D721Med (cell line): ENCODE measurements at places on chromosomes 11 and 22.

GRCh38 chr11:4027746-4028145 is 66.9 kb upstream of the RRM1 start:
- no peak for DNase-seq

DNA sequence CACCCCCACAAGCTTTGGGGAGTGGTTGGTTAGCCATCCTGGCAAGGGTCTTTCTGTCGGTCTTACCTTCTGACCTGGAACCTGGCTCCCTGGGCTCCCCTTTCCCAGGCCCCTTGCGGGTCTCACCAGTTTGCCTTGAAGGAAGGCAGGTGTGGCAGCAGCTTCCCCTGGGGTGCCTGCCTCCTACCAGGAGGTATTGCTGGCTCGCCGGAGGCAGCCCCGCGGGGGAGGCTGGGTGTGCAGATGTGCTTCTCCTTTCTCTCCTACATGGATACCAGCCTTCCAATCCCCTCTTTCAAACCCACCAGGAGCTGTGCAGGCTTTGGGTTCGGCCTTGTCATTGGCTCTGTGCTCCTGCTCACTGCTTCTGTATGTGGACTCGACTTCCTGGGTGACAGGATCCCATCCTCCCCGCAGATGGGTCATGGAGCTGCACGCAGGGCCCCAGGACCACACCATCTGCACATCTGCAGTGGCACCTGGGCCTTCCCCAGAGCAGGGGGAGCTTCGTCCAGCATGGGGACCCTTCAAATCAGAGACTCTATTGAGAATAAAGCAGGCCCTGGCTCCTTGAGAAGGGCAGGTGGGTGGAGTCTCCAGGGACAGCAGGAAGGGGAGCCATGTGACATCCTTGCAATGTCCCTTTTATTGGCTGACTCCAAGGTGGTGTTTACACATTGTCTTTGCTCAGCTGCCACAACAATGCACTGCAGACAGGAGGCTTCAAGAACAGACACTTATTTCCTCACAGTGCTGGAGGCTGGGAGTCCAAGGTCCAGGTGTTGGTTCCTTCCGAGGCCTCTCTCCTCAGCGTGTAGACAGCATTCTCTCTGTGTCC is 592.0 kb downstream of the BRD1 start:
- no peak for DNase-seq

- DNase-seq: no peak
These were observed 2.2 kb downstream of the PLEKHB1 start for GRCh38 chr11:73648571-73649046.

DNA sequence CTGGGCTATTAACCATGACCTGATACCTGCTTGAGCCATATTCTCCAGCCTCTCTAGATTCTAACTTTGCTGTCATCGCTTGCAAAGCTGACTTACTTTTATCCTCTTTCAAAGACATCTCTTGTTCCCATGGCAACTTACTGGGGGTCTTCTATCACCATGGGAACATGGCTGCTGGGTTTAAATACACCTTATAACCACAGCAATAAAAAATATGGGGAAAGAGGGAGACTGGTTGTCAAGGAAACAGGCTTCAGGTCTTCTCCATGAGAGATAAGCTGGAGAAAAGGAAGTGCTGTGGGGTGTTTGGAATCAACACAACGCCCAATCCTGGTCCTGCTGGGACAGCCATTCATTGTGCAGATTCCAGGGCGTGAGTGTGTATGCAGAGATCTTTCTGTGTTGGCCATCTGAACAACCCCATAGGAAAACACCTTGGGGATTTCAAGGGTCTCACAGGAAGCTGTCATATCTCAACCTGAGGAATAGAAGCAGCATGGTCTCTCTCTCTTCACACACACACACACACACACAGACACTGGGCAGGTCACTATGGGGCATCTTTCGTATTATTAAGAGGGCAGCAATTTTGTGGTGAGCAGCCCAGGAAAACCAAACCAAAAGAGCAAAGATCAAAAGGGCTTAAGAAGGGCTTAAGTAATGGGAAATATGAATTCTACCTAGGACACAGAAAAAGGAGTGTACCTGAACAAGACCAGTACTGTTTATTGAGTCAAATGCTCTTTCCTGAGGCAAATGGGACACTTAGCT is 344.7 kb upstream of the NCAM1 start:
- no peak for DNase-seq

DNA sequence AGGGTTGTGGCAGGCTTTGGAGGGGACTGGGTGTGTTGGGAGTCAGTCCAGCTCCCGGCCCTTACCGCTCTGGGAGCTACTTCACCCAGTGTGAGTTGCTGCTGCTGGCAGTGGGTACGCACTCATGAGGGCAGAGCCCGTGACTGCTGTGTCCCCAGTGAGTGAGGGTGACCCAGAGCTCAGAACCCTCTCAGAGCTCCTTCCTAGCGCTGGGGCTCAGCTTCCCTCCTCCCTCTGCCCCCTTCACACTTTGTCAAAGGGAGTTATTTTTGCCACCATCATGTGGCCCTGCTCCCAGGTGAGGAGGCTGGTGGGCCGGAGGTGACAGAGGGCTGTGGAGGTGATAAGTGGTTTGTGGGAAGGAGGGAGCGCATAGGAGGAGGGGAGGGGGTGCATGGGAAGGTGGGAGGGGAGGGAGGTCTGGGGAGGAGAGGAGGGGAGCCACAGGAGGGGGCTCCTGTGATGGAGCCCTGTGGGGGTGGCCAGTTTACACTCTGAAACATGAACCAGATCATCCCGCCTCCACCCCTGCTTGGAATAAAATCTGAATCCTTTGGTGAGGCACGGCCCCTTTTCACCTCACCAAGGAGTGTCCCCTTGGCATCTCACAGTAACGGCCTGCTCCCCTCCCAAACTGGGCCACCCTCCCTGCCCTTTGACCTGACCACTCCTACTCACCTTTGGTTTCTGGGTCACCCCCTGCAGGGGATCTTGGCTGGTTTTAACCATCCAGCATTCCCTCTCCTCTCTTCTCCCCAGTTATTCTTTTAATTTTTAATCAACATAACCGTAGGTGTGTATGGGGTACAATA is 9.9 kb downstream of the NDUFV1 start:
- DNase-seq: no peak

- DNase-seq: no peak
These were observed 254.6 kb upstream of the LRRC4C start for GRCh38 chr11:41714101-41714500.

GRCh38 chr11:93089474-93090102 is 108.2 kb downstream of the SLC36A4 start:
- DNase-seq: no peak

DNA sequence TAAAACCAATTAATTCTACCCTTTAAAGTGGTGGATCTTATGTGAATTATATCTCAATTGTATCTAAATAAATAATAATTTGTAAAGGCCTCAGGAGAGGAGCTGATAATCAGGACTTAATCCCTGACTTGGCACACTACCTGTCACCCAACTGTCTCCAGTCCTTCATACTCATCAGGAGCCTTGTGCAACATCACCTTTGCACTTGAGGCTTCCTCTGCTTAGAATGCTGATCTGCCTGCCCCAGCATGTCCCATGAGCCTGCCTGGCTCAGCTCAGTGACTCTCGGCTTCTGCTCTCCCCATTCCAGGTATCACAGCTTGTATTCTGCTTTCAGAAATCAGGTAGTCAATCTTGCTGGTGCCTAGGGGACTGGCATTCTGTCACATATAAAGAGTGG is 43.9 kb upstream of the PRODH start:
- no peak for DNase-seq

- DNase-seq: no peak
These were observed 110.5 kb downstream of the MICAL3 start for GRCh38 chr22:17913801-17914347.
